ENCODE measurements at places on chromosomes 5 and 9.

GRCh38 chr5:180389252-180390101 lies 36.3 kb upstream of the GFPT2 start:
- DNase-seq, result peak; percentile 7

- no peak for DNase-seq
Observed at GRCh38 chr5:139966856-139967255, 76.2 kb downstream of the NRG2 start.

DNA sequence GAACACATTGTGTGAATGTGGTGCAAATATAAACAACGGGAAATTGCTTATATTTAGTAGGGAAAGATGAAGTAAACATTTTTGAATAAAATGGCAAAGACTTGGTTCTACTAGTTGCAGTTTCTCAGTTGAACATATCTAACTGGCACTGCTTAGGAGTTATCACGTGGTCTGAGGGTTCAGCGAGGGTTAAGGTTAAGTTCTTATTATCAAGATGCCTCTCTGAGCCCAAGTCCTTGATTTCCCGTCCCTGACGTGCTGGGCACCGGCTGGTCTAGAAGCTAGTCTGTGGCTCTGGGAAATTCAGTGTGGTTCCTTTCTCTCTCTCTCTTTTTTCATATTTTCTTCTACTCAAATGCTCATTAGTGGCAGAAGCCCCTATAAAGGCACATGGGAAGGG lies 81.6 kb upstream of the PITX1 start:
- DNase-seq, result no peak

DNA sequence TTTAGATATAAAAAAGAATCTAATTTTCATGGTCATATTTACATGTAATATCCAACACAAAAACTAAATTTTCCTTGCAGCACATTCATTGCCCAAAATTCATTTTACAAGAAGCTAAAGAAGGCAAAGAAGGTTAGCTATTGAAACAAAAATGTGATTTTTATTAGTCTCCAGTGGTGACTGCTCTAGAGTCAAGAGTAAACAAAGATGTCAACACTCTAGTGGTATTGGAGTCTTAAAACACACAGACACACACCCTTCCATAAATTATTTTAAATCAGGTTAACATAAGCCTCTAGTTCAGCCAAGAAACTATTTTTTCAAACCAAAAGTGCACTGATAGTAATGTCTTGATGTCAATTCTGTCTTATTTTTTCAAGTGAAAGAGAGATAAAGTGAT lies 329.2 kb downstream of the ZNF608 start:
- no peak for DNase-seq

DNA sequence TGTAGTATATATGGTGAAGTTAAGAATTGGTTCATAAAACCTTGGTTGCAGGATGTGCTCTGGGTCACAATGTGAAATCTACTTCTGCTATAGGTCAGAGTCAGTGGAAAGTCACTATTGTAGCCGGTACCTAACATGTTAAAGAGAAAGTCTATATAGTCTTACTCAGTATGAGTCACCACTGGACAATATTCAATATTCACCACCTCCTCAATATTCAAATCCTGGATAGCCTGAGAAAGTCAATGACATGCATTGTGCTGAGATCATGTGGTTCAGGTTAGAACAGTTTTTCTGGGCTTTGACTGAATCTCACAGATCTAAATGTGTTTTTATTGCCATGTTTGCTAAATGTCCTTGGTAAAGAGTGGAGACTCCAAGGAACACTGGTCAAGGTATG lies 108.8 kb downstream of the HMHB1 start:
- DNase-seq, result no peak

DNA sequence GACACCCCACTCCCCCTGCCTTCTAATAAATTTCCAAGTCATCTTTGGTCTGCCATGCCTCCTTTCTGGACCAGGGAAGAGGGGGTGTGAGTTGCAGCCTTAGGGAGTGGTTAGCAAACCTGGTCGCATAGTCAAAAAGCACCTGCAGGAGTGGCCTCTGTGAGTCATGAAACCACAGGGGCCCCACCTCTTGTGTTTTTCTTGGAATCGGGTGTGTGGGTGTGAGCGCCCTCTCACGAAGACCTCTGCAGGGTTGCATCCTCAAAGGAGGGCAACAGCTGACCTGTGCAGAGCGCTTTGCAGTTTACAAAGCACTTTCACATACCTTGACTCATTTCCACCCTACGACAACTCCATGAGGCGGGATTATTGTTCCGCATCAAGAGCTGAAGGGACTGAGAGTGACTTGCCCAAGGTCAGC lies 36.8 kb upstream of the TEX48 start:
- DNase-seq, result no peak

- DNase-seq, result peak; percentile 84
Observed at GRCh38 chr5:148928141-148928540, 101.7 kb downstream of the ADRB2 start.

GRCh38 chr5:15645381-15646160 lies 145.6 kb downstream of the FBXL7 start:
- DNase-seq, result peak; percentile 60

DNA sequence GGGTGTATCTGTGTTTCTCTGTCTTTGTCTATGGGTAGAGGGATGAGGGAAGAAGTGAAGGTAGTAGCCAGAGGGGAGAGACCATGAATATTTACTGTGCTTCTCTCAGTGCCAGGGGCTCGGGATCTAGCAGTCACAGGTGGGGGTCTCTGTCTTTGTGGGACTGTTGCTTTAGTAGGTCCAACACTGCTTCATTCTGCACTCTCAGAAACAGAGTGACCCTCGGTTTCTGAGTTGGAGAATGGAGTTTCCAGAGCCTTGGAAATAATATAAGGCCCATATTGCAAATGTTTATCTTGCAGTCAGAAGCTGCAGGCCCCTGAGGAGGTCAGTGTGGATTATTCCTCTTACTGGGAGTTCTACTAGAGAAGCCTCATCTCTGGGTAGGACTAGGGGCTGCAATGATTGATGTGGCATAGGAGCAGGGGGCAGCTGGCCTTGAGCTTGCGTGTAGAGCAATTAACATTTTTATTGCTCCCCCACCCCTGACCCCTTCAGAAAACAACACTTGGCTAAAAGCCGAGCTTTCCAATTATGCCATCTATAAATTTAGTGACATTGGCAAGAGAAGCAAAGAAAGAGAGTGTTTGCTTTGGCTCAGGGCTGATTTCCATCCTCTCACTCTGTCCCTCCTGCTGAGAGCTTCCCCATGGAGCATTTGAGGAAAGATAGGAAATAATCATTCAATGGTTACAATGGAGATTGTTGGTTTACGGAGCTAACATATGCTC lies 55.0 kb upstream of the TRPC7 start:
- no peak for DNase-seq

- DNase-seq, result no peak
Observed at GRCh38 chr9:87867391-87867790, 15.3 kb upstream of the SPATA31E1 start.

GRCh38 chr5:117380316-117380715 lies 805.7 kb upstream of the SEMA6A start:
- no peak for DNase-seq

GRCh38 chr5:113562828-113563400 lies 49.4 kb downstream of the YTHDC2 start:
- no peak for DNase-seq

DNA sequence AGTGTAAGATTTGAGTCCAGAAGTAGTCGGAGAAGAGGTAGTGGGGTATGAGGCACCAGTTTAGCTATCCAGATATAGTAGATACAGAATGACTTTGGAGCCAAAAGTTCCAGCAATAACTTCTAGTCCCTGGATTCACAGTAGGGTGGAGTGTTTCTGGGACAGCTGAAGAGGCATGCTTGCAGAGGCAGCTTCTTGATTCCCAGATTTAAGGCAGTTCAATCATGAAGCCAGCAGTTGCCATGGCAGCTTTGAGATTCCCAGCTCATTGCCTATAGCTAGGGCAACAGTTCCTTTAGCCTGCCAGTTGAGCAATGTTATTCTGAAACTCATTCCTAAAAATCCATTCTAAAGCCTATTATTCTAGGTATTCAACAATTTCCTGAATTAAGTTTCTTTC lies 79.2 kb downstream of the LIX1 start:
- DNase-seq, result no peak

DNA sequence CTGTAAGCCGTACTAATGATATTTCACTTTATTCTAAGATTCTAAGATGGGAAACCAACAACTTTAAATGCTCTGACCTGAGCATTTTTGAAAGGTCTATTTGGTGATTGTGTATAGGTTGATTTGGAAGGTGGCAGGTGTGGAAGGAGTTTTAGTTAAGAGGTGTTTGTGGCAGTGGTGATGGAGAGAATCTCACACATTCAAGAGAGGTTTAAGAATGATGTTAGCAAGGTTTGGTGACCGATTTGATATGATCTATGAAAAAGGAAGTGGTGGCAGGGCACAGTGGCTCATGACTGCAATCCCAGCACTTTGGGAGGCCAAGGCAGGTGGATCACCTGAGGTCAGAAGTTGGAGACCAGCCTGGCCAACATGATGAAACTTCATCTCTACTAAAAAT lies 319.2 kb upstream of the CD180 start:
- DNase-seq, result no peak

GRCh38 chr9:78238046-78239038 lies 2.5 kb downstream of the CEP78 start:
- DNase-seq, result no peak

All from kidney capillary endothelial cell (primary cell).